ENCODE measurements at places on chromosomes 7 and 10.

- DNase-seq, result no peak
These were observed 336.8 kb upstream of the IGFBP3 start for GRCh38 chr7:46257761-46258448.

DNA sequence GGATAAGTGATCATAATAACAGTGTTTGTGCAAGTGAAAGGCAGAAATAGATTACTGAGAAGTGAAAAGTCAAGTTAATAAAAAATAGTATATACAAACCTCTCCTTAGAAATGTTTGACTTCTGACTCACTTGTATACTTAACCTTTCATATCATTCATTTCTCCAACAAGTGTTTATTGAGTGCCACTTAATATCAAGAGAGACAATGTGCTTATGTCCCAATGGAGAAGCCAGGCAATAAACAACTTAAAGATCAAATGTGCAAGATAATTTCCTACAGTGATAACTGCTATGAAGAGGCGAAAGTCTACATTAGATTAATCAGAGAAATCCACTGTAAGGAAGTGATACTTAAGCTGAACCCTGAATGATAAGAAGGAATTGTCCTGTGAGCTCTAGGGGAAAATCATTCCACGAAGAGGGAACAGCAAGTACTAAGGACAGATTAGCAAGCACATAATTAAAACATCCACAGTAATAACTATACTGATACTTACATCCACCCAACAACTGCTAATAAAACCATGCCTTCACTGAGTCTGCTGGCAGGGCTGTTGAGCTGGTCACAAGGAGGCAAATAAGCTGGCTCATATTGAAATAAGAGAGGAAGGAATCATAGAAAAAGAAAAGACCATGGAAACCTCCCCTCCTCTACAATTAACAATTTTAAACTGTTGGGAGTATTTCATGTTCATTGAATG lies 203.5 kb downstream of the CTNNA3 start:
- no peak for DNase-seq

DNA sequence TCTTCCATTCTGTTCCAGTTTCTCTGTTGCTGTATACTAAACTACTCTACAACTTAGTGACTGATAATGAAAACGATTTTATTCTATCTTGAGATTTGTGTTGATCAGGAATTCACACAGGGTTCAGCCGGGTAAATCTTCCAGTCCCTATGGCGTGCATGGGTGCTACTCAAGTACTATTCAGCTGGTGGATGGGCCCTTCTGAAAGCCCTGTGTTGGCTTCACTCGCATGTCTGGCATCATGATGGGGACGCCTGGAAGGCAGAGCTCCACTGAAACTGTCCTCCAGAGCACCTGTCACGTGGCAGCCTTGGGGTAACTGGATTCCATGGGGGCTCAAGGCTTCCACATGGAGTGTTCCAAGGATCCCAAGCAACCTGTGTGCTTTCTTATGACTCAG lies 86.0 kb upstream of the ZMIZ1 start:
- no peak for DNase-seq

- no peak for DNase-seq
These were observed 125.6 kb downstream of the DNAJB6 start for GRCh38 chr7:157462419-157462771.

DNA sequence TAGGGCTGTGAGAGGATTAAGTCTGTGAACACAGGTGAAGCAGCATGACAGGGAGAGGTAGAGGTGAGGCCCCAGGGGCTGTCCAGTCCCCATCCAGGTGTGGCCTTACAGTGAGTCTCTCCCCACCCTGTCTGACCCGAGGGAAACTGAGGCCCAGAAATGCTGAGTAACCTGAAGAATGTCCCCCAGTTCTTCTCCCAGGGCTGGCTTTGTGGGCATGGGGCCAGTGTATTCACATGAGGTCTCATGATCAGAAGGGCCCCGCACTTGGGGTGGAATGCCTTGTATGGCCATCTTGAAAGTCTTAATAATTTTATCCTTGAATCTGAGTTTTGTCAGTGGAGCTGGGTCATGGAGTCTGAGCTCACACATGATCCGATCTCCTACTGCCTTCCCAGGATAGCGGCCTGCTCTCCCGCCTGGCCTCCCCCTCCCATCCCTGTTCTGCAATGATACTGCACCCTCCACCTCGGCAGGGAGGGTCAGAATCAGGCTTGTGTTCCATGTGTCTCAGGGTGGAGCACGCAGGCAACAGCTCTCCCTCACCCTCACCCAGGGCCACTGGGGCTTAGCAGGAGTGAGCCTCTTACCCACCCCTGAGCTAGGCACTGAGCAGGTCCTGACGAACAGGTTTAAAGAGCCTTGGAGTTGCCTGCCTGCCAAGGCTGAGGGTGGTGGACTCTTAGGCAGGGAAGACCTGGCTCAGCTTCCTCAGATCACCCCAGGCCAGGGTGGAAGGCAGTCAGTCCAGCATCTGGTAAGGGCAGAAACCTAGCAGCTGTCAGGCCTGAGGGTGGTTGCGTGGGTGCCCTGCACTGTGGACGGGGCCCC lies 41.4 kb upstream of the NPFFR1 start:
- no peak for DNase-seq

GRCh38 chr7:92765725-92766124 lies 70.6 kb downstream of the CDK6 start:
- no peak for DNase-seq

- DNase-seq, result no peak
These were observed 49.8 kb upstream of the DUSP5 start for GRCh38 chr10:110447886-110448285.

DNA sequence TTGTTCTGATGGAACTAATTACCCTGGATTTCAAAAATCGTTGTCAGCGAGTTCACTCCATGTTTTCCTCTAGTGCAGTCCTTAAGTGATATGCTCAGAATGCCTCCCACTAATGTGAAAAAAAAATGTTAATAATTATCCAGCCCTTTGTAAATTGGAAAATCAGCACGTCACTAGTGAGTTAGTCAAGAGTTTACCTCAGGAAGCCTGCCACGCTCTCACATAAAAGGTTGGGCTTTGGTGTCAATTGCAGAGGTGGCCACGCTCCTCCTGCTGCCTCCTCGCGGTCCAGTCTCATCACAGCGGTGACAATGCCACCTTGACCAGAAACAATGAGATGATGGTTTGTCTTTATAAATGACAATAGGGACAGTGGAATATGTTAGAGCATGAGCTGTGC lies 22.5 kb downstream of the UPP1 start:
- no peak for DNase-seq

DNA sequence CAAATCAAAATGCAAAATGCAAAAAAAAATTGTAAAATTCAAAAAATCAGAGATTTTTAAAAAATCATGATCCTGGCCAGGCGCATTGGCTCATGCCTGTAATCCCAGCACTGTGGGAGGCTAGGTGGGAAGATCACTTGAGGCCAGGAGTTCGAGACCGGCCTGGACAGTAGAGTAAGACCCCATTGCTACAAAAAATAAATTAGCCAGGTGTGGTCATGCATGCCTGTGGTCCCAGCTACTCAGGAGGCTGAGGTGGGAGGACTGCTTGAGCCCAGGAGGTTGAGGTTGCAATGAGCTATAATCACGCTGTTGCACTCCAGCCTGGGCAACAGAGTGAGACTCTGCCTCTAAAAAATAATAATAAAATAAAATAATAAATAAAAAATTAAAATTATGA lies 155.8 kb upstream of the TCF7L2 start:
- DNase-seq, result no peak

DNA sequence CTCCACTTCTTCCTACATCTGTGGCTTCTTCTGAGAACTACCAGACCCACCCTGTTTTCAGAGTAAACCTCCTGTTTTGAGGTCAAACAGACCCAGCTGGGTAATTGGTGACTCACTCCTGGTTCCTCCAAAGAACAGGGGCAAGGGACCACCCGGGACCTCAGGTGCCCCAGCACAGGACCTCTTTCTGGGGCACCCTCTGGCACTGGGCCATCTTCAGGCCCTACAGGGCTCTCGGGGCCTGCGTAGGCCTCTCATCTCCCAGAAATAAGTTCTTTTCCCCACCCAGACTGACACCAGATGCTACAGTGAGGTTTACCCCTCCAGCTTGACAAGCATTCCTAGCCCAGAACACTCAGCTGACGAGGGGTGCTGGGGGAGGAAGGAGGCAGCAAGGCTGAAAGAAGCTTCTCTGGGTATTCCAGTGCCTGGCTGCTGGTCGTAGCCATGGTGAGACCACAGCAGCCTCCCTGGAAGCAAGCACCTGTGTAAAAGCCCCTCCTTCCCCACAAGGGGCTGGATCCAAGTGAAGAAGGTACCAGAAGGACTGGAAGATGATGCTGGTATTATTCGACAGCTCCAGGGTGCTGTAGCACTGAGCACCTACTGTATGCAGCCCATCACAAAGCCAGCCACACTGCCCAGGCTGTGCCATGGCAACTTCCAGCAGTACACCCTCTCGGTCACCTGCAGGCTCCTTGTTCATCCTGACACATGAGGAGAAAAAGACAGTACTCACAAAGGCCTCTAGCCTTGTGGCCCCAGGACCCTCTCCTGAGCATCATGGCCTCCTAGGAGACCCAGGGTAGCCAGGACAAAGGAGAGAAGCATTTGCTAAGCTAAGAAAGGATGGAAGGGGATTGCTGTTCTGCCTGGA lies 47.4 kb downstream of the ALOX5 start:
- no peak for DNase-seq

DNA sequence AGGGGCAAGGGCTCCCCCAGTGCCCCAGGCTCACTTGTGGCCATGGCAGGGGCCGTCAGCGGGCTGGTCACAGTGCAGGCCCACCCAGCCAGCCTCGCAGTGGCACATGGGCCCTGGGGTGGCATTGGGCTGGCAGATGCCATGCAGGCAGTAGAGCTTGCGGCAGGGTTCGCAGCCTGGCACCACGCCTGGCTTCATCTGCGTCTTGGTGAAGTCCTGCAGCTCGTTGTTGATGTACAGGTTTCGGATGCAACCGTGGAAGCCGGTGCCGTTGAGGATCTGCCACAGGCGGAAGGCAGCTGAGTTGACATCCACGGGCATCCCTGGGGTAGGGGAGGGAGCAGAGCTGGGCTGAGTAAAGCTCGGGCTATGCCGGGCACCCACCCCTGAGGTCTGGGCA lies 170.6 kb downstream of the LCOR start:
- DNase-seq, result no peak

GRCh38 chr7:102291056-102291915 lies 4.6 kb downstream of the SH2B2 start:
- DNase-seq, result no peak

- DNase-seq, result no peak
These were observed 169.2 kb downstream of the ZNF438 start for GRCh38 chr10:30862486-30862885.

DNA sequence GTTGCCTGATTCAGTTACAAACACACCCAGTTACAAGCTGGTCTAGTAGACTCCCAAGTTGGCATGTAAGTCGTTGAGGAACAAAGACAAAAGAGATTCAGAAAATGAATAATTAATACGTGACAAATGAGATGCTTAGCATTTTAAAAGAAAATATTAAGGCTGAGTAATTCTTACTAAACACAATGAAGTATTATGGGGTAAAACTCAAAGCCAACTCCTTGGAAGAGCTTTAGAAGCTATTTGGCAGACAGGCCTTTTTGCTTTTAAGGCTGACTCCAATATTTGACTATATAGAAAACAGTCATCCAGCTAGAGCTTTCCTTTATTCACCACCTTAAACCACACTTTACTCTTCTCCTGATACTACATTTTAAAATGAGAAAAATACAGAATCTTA lies 5.4 kb downstream of the TRDMT1 start:
- DNase-seq, result no peak

- DNase-seq, result no peak
These were observed 20.8 kb downstream of the HYCC1 start for GRCh38 chr7:22992874-22993840.

GRCh38 chr7:28114056-28114455 lies 66.5 kb downstream of the JAZF1 start:
- DNase-seq, result no peak

DNA sequence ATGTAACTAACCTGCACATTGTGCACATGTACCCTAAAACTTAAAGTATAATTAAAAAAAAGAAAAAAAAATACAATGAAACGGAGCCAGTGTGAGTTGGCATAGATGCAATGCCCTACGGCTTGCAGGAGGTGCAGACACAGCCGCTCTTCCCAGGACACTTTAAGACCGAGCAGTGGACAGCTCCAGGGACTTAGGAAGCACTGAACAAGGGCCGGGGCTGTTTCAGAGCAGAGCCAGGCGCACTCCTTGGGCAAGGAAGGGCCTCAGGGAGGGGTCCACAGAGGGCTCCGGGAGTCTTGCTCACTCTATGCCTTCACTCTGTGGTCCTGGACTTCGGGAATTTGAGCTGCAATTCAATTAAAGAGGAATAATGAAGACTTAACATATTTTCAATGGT lies 355.3 kb downstream of the TCERG1L start:
- no peak for DNase-seq

GRCh38 chr10:46293832-46294640 lies 7.2 kb downstream of the ANTXRL start:
- DNase-seq, result no peak

GRCh38 chr10:86663576-86664339 lies 4.6 kb upstream of the LDB3 start:
- DNase-seq, result no peak

DNA sequence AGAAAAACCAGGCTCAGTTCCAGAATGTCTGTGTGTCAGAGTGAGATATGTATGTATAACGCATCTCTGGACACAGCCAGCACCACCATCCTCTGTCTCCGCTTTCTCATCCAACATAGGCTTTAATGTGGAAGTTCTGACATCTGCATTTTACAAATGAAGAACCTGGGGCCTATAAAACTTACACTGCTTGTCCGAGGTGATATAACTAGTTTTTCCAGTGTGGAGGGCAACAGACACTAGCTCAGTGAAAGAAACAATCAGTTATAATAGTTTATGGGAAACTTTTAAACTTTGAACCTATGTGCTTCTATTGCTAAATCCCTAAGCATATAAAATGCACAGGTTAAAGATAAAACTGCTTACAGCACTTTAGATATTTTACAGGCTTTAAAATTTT lies 208.7 kb downstream of the CRPPA start:
- no peak for DNase-seq

DNA sequence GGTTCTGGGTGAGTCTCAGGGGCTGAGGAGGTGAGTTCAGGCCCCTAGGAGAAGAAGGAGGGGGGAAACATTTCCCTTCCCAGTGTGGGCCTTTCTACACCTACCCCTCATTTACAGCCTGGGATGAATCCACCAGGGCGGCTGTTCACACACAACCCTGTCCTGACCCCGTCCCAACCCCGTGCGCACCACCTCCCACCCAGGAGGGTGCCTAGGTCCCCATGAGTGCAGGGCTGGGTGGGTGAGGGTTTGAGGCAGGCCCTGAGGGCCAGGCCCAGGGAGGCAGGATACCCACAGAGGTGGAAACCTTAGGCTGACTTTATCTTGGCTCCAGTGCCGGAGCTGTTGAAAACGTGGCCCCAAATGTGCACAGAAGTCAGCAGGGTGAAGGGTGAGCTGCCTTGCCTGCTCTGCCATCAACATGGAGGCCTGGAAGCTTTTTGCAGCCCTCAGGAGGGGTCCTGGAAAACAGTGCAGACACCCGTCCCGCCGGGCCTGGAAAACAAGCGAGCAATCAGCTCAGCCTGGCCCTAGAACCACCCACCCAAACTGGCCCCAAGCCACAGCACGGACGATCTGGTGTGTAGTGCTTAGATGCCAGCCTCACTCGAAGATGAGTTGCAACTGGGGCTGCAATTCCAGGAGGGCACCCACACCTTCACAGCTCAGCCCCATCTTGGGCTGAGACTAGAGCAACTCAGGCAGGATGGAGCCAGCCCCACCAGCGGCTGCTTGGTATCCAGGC lies 9.3 kb upstream of the RET start:
- no peak for DNase-seq

- no peak for DNase-seq
These were observed 7.2 kb downstream of the CDCA7L start for GRCh38 chr7:21938463-21938862.
